ENCODE measurements at places on chromosomes 1 and 21.
A peak's percentile ranks its signal among the peaks of the same experiment; 100 is the strongest.

- no peak for DNase-seq
Measured at GRCh38 chr1:239126884-239127283, 259.5 kb upstream of the CHRM3 start.

DNA sequence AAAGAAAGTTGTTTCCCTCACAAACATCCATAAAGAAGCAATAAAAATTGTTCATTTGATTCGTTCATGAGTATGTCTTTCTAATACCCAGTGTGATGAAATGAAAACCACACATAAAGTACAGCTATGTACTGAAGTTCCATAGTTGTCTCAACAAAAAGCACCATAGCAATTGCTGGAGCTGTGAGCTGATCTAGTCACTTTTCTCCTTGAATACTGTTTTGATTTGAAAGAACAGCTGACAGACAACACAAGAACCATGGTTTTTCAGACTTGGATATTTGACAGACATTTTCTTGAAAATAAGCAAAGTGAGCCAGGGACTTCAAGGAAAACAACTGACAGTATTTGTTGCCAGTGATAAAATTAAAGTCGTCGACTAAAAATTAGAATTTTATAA lies 237.1 kb upstream of the PLD5 start:
- no peak for DNase-seq

DNA sequence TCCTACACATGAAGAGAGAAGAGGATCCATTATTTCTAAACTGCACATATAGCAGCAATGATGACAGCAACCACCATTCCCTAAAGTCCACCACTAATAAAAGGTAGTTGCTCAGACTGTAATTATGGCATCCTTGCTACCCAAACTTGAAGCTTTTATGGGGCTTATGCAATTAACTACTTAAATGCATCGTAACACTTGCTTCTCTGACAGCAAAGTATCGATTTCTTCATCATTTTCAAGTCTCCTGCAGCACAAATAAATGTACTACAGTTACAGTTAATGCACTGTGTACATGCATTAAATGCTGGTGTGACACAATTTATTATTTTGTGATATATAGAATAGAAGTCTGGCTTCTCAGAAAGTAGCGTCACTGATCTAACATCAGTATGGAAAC lies 241.7 kb downstream of the USH2A start:
- no peak for DNase-seq

- no peak for DNase-seq
Measured at GRCh38 chr1:230459465-230459864, 33.3 kb upstream of the PGBD5 start.

GRCh38 chr1:226268421-226269124 lies 40.4 kb downstream of the LIN9 start:
- no peak for DNase-seq

DNA sequence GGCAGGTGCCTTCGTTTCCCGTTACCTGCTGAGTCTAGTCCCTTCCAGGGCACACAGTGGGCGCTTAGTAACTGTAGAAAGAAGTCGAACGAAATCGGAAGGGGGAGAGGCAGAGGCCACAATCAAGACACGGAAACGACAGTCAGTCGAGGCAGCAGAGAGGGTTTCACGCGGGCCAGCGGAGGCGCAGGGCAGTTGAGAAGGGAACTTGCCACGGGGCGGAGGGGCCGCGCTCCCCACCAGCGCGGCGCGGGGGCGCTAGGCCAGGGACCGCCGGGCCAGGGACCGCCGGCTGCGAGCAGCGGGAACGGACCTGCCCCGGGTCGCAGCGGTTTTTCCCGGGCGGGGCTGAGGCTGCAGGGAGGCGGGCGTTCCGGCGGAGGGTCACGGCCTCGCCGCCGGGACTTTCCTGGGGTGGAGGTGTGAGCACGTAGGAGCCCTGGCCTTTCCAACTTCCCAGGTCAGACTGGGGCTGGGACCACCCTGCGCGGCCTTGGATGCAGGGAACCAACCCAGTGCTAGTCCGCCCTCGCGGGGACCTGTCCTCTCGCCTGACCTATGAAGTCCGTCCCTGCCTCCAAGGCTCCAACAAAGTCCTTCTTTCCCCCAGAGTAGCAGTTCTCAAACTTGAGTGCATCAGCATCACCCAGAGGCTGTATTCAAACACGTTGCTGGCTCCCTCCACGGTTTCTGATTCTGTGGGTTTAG lies 150.1 kb upstream of the FGGY start:
- DNase-seq: peak; percentile 50

DNA sequence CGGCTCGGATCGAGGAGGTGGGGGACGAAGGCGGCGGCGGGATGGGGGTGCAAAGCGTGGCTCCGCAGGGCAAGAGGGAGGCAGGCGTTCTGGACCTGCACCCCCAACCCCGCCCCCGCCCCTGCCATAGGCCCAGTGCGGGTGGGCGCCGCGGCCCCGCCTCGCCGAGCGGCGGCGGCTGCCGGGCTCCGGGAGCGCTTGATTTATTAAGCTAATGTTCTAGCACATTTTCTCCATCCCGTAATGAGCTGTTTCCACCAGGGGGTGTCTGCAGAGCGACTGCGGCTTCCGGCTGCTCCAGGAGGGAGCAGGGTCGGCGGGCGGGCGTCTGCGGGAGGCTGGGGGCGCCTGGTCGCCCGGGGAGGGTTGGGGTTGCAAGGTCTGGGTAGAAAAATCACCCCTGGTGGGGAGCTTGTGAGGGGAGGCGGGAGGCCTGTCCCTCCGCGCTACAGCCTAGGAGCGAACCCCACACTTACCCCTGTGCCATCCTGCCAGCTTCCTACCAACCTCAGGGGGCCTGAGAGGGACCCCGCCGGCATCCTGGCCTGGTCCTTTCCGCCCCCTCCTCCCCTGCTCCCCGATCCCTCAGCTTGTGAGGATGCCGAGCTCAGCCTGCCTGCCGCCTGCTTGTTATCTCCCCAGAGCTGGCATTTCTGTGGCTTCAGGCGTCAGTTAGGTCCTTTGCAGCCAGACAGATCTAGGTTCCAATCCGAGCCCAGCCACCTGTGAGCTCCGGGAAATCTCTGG lies 48.5 kb upstream of the ACOT11 start:
- DNase-seq: peak; percentile 70

DNA sequence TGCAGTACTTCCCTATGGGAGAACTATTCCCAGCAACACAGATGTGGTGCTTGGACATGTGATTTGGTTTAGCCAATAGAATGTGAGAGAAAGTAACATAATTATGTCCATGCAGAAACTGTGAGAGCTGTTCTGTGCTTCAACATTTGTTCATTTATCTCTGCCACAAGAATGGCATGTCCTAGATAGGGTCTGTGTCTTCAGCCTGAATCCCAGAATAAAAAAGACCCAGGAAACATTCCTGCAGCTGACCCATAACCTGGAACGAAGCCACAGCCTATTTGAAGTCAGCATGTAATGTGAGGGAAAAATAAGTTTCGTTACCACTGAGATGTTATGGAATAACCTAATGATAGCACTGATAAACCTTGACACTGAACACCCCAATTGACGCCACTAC lies 552.0 kb upstream of the USP24 start:
- no peak for DNase-seq

- DNase-seq: no peak
Measured at GRCh38 chr1:166629946-166630345, 209.3 kb upstream of the POGK start.

DNA sequence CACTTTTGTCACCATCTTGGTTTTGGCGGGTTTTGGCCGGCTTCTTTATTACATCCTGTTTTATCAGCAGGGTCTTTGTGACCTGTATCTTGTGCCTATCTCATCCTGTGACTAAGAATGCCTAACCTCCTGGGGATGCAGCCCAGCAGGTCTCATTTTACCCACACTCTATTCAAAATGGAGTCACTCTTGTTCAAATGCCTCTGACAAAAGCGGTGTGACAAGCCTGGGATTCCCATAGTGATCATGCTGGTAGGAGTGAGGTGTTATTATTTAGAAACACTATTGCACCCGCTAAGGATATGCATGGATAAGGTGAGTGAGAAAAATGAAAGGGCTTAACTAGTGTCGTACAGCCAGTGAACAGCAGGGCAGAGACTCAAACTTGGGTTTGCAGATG lies 111.7 kb upstream of the COA6 start:
- DNase-seq: no peak

GRCh38 chr1:15885269-15885668 lies 37.8 kb downstream of the SPEN start:
- DNase-seq: no peak

GRCh38 chr1:15066191-15066590 lies 87.4 kb upstream of the TMEM51 start:
- no peak for DNase-seq

GRCh38 chr1:5622412-5622811 lies 369.8 kb downstream of the NPHP4 start:
- no peak for DNase-seq
